ENCODE measurements at places on chromosomes 7 and 10. TPM values are rescaled to one million over a fixed set of nuclear protein-coding genes. Genes with fewer than 3 reads are reported as not detected.

Gene RPP38
- 9.7 TPM for total RNA-seq

Gene FOXI2
- 0.25 TPM for total RNA-seq

GRCh38 chr10:3975016-3975415, 190.0 kb upstream of the KLF6 start:
- H3K4me3 ChIP-seq: no peak overlapping the region
- peak; percentile 36 for DNase-seq
- no peaks in the 10 kb centered on the region for H3K27me3 ChIP-seq
- H3K36me3 ChIP-seq: no peaks in the 10 kb centered on the region
- H3K4me1 ChIP-seq: peaks cover 40% of the 10 kb centered on the region

- peaks cover 76% of the 10 kb centered on the region for H3K4me1 ChIP-seq
- peak; percentile 83 for DNase-seq
- H3K4me3 ChIP-seq: peak overlapping the region; percentile 58
Measured at GRCh38 chr7:1054861-1055450, 10.6 kb downstream of the GPR146 start.

GRCh38 chr10:33749067-33749735, 414.7 kb upstream of the NRP1 start:
- H3K27me3 ChIP-seq: no peaks in the 10 kb centered on the region
- peaks cover 24% of the 10 kb centered on the region for H3K4me1 ChIP-seq
- DNase-seq: no peak
- H3K4me3 ChIP-seq: no peak overlapping the region
- H3K27ac ChIP-seq: no peak overlapping the region

- no peaks in the 10 kb centered on the region for H3K4me1 ChIP-seq
- H3K4me3 ChIP-seq: no peak overlapping the region
- H3K27ac ChIP-seq: no peak overlapping the region
- no peak for DNase-seq
Measured at GRCh38 chr7:107089627-107090026, 45.1 kb downstream of the PRKAR2B start.

GRCh38 chr10:114477285-114477684, 73.0 kb upstream of the AFAP1L2 start:
- H3K27ac ChIP-seq: peak overlapping the region; percentile 37
- H3K4me3 ChIP-seq: no peak overlapping the region
- DNase-seq: no peak
- H3K27me3 ChIP-seq: no peaks in the 10 kb centered on the region
- peaks cover 15% of the 10 kb centered on the region for H3K4me1 ChIP-seq

DNA sequence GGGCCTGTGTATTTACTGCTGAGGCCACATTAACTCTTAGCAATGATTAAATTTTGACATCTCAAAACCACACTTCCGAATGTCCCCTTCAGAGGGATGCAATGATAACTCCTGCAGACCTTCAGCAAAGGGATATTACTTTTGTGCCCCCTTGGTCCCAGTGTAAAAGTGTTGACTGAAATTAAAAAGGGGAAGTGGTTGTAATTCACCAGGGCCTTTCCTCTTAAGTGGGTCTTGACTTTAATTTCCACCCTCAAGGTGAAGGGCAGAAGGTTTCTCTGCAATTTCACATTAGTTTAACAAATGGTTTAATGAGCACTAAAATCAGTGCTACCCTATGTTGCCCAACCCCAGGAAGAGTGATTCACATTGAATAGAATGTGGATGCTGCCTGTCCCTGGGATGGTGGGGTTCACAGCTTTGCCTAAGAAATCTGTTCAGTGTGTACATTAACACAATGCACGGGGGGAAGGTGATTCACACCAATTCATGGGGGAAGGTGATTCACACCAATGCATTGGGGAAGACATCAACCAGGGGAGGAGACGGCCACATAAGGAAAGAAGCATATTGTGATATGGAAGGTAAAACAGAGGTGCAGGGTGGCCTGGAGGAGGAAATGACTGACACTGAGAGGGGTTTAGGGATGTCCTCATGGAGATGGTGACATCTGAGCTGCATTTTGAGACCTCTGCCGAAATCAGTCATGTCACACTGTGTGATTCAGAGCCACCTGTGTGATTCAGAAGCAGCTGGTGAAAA, 19.4 kb upstream of the TNS3 start:
- H3K4me3 ChIP-seq: no peak overlapping the region
- no peaks in the 10 kb centered on the region for H3K27me3 ChIP-seq

GRCh38 chr10:121781101-121781500, 146.7 kb downstream of the ATE1 start:
- H3K36me3 ChIP-seq: peaks cover 41% of the 10 kb centered on the region
- DNase-seq: no peak
- no peaks in the 10 kb centered on the region for H3K27me3 ChIP-seq
- no peak overlapping the region for H3K27ac ChIP-seq
- no peaks in the 10 kb centered on the region for H3K4me1 ChIP-seq

GRCh38 chr7:111083413-111083812, 7.5 kb upstream of the LRRN3 start:
- no peak overlapping the region for H3K4me3 ChIP-seq
- H3K4me1 ChIP-seq: no peaks in the 10 kb centered on the region
- H3K27ac ChIP-seq: no peak overlapping the region
- DNase-seq: no peak
- H3K36me3 ChIP-seq: no peaks in the 10 kb centered on the region

Gene LRRC4
- total RNA-seq: 2.4 TPM

GRCh38 chr7:105399043-105399725, 10.5 kb upstream of the SRPK2 start:
- no peak overlapping the region for H3K4me3 ChIP-seq
- no peaks in the 10 kb centered on the region for H3K4me1 ChIP-seq
- H3K27me3 ChIP-seq: no peaks in the 10 kb centered on the region
- no peak overlapping the region for H3K27ac ChIP-seq
- DNase-seq: no peak

DNA sequence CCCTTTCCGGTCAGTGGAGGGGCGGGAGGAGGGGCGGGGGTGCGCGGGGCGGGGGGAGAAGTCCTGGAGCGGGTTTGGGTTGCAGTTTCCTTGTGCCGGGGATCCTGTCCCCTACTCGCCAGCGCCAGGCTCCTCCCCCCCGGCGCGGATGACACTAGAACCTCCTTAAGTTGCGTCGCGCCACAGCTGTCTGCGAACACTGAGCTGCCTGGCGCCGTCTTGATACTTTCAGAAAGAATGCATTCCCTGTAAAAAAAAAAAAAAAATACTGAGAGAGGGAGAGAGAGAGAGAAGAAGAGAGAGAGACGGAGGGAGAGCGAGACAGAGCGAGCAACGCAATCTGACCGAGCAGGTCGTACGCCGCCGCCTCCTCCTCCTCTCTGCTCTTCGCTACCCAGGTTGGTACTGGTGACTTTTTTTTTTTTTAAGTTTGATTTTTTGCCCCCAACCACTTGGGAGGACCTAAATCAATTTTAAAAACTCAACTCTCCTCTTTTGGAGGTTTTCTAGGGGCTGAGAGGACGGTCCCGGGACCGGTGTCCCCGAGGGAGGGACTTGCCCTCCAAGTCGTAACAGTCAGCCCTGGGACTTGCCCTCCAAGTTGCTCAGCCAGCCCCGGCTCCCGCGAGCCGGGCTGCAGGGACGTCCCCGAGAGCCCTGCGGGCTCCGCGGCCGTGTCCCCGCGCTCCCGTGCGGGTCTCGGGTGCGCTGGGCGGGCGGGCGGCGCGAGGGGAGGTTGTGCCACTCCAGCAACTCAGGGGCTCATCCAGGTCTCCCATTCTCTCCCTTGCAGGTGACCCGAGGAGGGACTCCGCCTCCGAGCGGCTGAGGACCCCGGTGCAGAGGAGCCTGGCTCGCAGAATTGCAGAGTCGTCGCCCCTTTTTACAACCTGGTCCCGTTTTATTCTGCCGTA, at the start of gene GATA3:
GATA3 (plus strand) TSS at position 195 of the 914 bp plus-strand sequence. CDS start 968 bp downstream, outside the sequence.
- H3K27ac ChIP-seq: peak within 1 kb of the TSS; percentile 89
- DNase-seq: peak; percentile 58
- H3K27me3 ChIP-seq: peaks cover 93% of the 10 kb centered on the region
- no peaks in the 10 kb centered on the region for H3K36me3 ChIP-seq
- peak within 1 kb of the TSS; percentile 59 for H3K4me3 ChIP-seq
- peaks cover 21% of the 10 kb centered on the region for H3K4me1 ChIP-seq

- H3K27ac ChIP-seq: no peak overlapping the region
- DNase-seq: no peak
- H3K4me3 ChIP-seq: no peak overlapping the region
Measured at GRCh38 chr7:101625031-101625791, 3.9 kb downstream of the MYL10 start.

- H3K36me3 ChIP-seq: no peaks in the 10 kb centered on the region
- H3K4me3 ChIP-seq: no peak overlapping the region
- no peaks in the 10 kb centered on the region for H3K27me3 ChIP-seq
- no peak for DNase-seq
- H3K4me1 ChIP-seq: no peaks in the 10 kb centered on the region
- H3K27ac ChIP-seq: no peak overlapping the region
Measured at GRCh38 chr7:42198974-42199668, 37.9 kb downstream of the GLI3 start.

- no peaks in the 10 kb centered on the region for H3K4me1 ChIP-seq
- no peak overlapping the region for H3K4me3 ChIP-seq
- no peak for DNase-seq
- H3K36me3 ChIP-seq: no peaks in the 10 kb centered on the region
- no peaks in the 10 kb centered on the region for H3K27me3 ChIP-seq
- no peak overlapping the region for H3K27ac ChIP-seq
Measured at GRCh38 chr7:45937862-45938261, 16.8 kb upstream of the IGFBP3 start.

DNA sequence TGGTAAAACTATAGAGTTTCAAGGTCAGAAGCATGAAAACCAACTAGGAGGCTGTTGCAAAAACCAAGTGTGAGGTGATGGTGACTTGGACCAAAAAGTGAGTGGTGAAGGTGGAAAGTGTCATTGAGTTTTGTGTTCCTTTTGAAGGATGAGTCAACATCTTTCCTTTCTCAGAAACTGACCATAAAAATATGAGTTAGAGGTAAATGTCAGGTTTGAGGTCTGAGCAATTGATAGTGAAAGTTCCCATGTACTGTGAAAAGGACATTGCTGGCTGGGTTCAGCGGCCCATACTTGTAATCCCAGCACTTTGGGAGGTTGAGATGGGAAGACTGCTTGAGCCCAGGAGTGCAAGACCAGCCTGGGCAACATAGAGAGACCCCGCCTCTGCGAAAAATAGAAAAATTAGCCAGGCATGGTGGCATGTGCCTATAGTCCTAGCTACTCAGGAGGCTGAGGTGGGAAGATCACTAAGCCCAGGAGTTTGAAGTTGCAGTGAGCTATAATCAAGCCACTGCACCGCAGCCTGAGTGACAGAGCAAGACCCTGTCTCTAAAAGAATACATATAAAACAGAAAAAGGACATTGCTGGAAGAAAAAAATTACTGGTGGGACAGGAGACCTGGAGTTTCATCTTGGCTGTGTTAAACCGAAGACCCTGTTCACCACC, 89.3 kb upstream of the ARID5B start:
- no peaks in the 10 kb centered on the region for H3K4me1 ChIP-seq
- H3K27ac ChIP-seq: no peak overlapping the region
- H3K4me3 ChIP-seq: no peak overlapping the region
- H3K27me3 ChIP-seq: no peaks in the 10 kb centered on the region
- no peak for DNase-seq

DNA sequence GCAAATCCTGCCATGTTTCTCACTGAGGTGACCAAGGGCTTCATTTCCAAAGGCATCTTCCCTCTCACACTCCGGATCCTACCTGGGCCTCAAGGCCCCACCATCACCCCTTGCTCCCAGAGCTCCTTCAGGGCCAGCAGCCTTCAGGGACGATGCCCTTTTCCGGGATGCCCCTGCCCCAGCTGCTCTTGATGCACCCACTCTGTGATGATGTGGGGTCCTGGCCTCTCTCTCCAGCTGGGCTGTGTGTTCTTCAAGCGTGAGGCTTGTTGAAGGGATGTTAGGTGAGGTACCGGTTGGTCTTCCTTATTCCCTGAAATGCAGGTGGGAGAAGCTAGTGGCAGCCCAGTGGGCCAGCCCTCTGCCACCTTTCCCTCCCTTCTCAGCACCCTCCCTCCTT, 18.4 kb upstream of the SLC18A2 start:
- no peak overlapping the region for H3K4me3 ChIP-seq
- no peaks in the 10 kb centered on the region for H3K4me1 ChIP-seq
- no peak for DNase-seq
- H3K27ac ChIP-seq: no peak overlapping the region
- H3K27me3 ChIP-seq: peaks cover 24% of the 10 kb centered on the region
- no peaks in the 10 kb centered on the region for H3K36me3 ChIP-seq

Measured in heart right ventricle (tissue), 16 donors.